ENCODE measurements at places on chromosomes 1 and 21.
A peak's percentile ranks its signal among the peaks of the same experiment; 100 is the strongest.

GRCh38 chr1:201335174-201335870 lies 42.2 kb downstream of the TNNT2 start:
- DNase-seq = no peak

DNA sequence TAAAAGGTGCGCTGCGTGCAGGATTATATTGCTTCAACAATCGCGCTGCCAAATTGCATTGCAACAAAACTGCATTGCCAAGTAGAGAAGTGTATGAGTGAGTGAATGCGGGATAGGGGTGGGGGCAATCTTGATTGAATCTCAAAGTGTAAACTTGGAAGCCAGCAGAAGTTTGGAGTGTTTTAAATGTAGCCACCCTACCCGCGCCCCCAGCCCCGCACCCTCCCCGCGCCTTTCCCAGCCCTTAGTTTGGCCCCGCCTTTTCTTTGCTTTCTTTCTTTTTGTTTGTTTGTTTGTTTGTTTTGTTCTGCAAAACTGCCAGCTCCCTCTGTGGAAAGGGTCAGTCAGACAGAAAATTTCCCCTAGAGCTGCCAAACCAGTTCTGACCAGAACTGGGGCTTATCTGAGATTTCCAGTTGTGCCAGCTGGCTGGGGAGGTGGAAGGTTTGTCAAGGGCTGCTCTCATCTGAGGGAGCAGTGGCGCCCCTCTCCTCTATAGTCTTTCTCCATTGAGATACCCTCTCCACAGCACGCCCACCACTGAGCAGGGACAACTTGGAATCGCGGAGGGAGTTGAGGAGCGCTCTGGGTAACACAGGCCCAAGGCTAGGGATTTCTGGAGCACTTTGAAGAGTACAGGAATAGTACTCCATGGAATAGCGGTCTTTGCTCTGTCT lies 666 bp upstream of the BEND5 start:
- no peak for DNase-seq

DNA sequence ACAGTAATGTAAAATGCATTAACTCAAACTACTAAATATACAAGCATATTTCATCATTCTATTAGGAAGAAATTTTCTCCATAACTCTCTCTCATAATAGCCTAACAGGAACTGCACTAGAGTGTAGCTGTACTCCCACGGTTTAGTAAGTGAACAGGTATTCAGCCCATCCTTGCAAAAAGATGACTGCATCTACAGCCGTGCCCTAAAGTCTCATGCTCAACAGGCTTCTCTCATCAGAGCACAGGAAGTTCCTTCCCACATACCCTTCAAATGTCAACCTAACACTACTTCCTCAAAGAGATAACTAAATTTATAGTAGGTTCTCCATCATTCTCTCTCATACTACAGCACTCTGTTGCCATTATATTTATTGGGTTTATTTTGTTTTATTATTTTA lies 251.6 kb downstream of the AKT3 start:
- peak; percentile 66 for DNase-seq

DNA sequence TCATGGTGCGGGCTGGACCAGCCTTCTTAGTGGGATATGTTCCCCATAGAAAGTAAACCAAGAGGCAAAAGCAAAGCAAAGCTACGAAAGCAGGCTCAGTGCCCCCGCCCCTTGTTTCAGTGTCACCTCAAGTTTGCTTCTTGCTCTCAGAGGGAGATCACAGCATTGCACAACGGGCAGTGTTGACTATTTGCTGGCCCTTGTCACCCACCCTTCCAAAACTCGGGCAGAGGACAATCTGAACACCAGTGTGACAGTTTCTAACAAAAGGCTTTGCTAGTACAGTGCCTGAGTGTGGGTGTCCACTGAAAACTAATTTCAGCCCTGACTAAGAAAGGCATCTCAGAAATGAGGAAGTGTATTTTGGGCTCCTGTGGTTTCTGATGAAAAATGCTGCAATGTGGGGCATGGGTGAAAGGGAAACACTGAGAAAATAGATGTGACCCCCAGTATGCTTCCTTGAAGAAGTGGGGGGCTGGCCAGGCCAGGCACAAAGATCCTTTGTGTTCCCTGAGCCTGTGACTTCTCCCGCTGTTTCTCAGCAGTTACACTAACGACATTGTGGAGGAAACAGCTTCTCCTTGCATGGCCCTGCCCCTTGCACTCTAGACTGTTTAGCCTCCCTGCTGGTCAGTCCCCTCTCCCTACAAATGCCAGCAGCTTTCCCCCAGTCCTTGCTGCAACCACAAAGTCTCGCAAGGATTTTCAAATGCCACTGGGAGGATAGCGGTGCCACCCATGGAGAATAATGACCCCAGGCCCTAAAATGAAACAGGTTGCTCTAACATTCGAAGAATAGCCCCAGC lies 33.3 kb upstream of the KCNE1 start:
- DNase-seq = peak; percentile 68

GRCh38 chr21:46605767-46606426 lies 1.0 kb upstream of the S100B start:
- no peak for DNase-seq

GRCh38 chr1:166952002-166952746 lies 23.2 kb downstream of the ILDR2 start:
- DNase-seq = peak; percentile 24

- no peak for DNase-seq
Observed at GRCh38 chr1:3052501-3052900, 16.5 kb upstream of the PRDM16 start.
